ENCODE measurements at places on chromosomes 2 and 18.

- peaks cover 3% of the 10 kb centered on the region for H3K4me1 ChIP-seq
- H3K4me3 ChIP-seq: no peak overlapping the region
Measured at GRCh38 chr2:160227293-160227915, 27.3 kb upstream of the ITGB6 start.

DNA sequence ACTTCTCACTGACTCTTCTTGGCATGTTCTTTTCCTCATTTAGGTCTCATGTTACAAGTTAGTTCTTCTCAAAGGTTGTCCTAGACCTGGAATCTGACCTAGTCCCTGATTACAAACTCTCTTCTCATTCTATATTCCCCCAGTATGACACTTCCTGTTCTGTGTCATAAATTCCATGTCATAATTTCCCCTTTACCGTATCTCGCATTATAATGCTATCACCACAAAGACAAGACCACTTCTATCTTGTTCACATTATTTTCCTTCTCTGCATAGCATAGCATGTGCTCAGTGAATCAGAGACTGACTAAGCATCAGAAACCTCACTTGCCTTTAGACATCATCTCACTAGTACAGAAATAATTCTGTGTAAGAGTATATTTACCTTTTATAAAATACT lies 63.6 kb upstream of the CAVIN2 start:
- H3K4me1 ChIP-seq: no peaks in the 10 kb centered on the region
- H3K27ac ChIP-seq: no peak overlapping the region
- no peak overlapping the region for H3K4me3 ChIP-seq
- H3K36me3 ChIP-seq: no peaks in the 10 kb centered on the region

- H3K4me3 ChIP-seq: no peak overlapping the region
- peak overlapping the region; percentile 20 for H3K27ac ChIP-seq
- DNase-seq: no peak
- peaks cover 3% of the 10 kb centered on the region for H3K36me3 ChIP-seq
- peaks cover 5% of the 10 kb centered on the region for H3K4me1 ChIP-seq
- H3K27me3 ChIP-seq: peaks cover 3% of the 10 kb centered on the region
Measured at GRCh38 chr2:127045792-127046501, 61.0 kb downstream of the BIN1 start.

GRCh38 chr2:159900343-159900742 lies 102.3 kb upstream of the CD302 start:
- no peak overlapping the region for H3K4me3 ChIP-seq
- no peak for DNase-seq
- H3K36me3 ChIP-seq: no peaks in the 10 kb centered on the region
- peaks cover 4% of the 10 kb centered on the region for H3K27me3 ChIP-seq

DNA sequence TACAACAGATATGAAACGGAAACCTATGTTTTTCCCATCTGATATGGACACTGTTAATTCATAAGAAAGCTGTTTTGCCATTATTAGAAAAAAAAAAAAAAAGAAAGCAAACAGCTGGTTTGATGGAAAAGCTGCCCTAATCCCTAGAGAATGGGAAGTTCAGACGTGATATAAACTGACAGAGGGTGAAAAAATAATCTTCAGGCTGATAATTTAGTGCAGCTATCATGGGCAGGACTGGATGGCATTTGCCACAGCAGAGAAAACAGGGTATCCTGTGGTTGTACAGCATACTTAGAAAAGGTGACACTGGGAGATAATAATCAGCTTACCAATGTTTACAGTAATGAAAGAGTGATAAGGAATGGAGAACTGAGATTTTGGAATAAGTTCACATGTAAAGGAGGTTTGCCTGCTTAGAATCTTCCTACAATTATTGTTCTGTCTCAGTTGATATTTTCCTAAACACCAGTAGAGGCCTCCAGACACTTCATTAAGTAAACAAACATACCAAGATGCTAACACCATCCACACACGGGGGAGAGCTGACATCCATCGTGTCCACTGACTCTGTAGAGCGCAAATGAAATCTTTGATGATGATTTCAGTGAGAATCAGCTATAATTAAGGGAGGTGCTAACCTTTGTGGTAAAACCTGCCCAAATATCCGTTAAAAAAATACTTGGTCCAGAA lies 211.6 kb upstream of the MMADHC start:
- DNase-seq: no peak
- no peak overlapping the region for H3K27ac ChIP-seq
- no peaks in the 10 kb centered on the region for H3K27me3 ChIP-seq
- peaks cover 4% of the 10 kb centered on the region for H3K4me1 ChIP-seq

- no peaks in the 10 kb centered on the region for H3K27me3 ChIP-seq
- H3K4me3 ChIP-seq: no peak overlapping the region
- H3K36me3 ChIP-seq: no peaks in the 10 kb centered on the region
- H3K27ac ChIP-seq: no peak overlapping the region
- DNase-seq: no peak
Measured at GRCh38 chr2:203126996-203127395, 111.8 kb upstream of the CYP20A1 start.

DNA sequence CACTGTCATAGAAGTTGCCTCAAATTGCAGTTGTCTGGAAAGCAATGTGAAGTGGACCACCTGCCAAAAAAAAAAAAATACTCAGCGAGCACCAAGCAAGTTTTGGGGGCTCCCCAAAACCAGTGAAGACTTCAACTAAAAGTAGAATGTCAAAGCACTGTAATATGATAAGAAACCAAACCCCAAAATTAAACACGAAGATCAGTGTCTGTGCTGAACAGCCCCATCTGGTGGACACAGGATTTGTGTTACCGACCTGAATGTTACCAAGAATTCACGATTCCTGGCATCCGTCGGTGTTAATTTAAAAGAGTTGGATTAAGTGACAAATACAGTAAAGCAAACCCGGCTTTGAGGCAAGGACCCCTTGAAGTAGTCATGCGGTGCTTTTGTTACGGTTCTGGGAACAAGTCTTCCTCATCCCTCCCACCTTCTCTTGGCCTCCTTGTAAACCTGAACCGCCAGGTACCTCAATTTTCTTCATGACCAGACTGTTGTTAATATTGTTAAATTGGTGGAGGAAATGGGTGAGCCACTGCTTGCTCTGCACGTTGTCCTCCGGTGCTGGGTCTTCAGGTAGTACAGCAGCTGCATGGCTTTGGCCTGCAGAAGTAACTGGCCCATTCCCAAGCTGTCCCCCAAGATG lies 31.3 kb upstream of the SSB start:
- DNase-seq: peak; percentile 40
- no peak overlapping the region for H3K27ac ChIP-seq
- no peaks in the 10 kb centered on the region for H3K27me3 ChIP-seq
- H3K4me3 ChIP-seq: no peak overlapping the region
- no peaks in the 10 kb centered on the region for H3K36me3 ChIP-seq

GRCh38 chr2:19753314-19753713 lies 148.5 kb downstream of the TTC32 start:
- H3K27ac ChIP-seq: no peak overlapping the region
- peaks cover 4% of the 10 kb centered on the region for H3K4me1 ChIP-seq
- peaks cover 4% of the 10 kb centered on the region for H3K27me3 ChIP-seq
- H3K36me3 ChIP-seq: peaks cover 6% of the 10 kb centered on the region
- DNase-seq: no peak

DNA sequence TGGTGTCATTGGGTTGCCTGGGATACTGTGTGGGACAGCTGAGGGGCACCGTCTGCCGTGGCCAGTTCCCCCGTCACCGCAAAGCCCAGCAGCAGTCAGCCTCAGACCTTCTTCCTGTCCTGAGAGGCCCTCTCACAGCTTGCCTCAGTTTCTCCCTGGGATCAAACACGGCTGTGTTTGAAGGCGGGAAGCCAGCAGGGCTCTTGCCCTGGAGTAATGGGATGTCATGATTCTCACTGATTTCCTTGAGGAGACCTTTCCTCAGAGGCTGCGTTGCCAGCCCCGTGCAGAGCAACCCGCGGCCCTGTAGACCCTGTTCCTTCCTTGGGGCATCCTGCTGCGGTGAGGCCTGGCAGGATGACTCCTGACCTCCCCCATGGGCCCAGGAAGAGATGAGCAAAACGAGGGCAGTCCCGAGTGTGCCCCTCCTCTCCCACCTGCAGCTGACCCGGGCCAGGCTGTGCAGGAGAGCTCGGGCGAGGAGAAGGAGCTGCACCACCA lies 13.9 kb upstream of the NFATC1 start:
- no peak for DNase-seq
- no peak overlapping the region for H3K27ac ChIP-seq
- no peaks in the 10 kb centered on the region for H3K36me3 ChIP-seq
- H3K4me1 ChIP-seq: peaks cover 8% of the 10 kb centered on the region

- no peak for DNase-seq
- no peak overlapping the region for H3K27ac ChIP-seq
- H3K4me1 ChIP-seq: no peaks in the 10 kb centered on the region
- no peak overlapping the region for H3K4me3 ChIP-seq
- H3K27me3 ChIP-seq: peaks cover 2% of the 10 kb centered on the region
Measured at GRCh38 chr2:10493634-10494281, 45.6 kb upstream of the ODC1 start.

GRCh38 chr2:199770716-199771115 lies 80.3 kb downstream of the FTCDNL1 start:
- no peaks in the 10 kb centered on the region for H3K36me3 ChIP-seq
- H3K4me1 ChIP-seq: no peaks in the 10 kb centered on the region
- DNase-seq: no peak
- no peak overlapping the region for H3K27ac ChIP-seq
- no peaks in the 10 kb centered on the region for H3K27me3 ChIP-seq
- H3K4me3 ChIP-seq: no peak overlapping the region

- DNase-seq: peak; percentile 63
- peak overlapping the region; percentile 29 for H3K27ac ChIP-seq
- no peaks in the 10 kb centered on the region for H3K27me3 ChIP-seq
- H3K36me3 ChIP-seq: no peaks in the 10 kb centered on the region
Measured at GRCh38 chr2:17309741-17310339, 208.4 kb downstream of the RAD51AP2 start.

- no peaks in the 10 kb centered on the region for H3K36me3 ChIP-seq
- H3K27ac ChIP-seq: no peak overlapping the region
- no peak overlapping the region for H3K4me3 ChIP-seq
- no peaks in the 10 kb centered on the region for H3K27me3 ChIP-seq
- no peaks in the 10 kb centered on the region for H3K4me1 ChIP-seq
- DNase-seq: no peak
Measured at GRCh38 chr2:100924520-100925451, 77.3 kb upstream of the RPL31 start.

- H3K27me3 ChIP-seq: peaks cover 2% of the 10 kb centered on the region
- no peak overlapping the region for H3K4me3 ChIP-seq
- no peak for DNase-seq
- H3K4me1 ChIP-seq: no peaks in the 10 kb centered on the region
- H3K27ac ChIP-seq: no peak overlapping the region
Measured at GRCh38 chr2:239879423-239880084, 145.6 kb downstream of the NDUFA10 start.

- no peak for DNase-seq
- no peak overlapping the region for H3K4me3 ChIP-seq
- H3K27ac ChIP-seq: no peak overlapping the region
- H3K36me3 ChIP-seq: no peaks in the 10 kb centered on the region
- H3K4me1 ChIP-seq: no peaks in the 10 kb centered on the region
Measured at GRCh38 chr2:141878016-141878415, 252.8 kb downstream of the LRP1B start.

GRCh38 chr2:199197448-199197847 lies 260.3 kb downstream of the SATB2 start:
- H3K36me3 ChIP-seq: no peaks in the 10 kb centered on the region
- H3K4me1 ChIP-seq: no peaks in the 10 kb centered on the region

- no peak overlapping the region for H3K27ac ChIP-seq
- peaks cover 2% of the 10 kb centered on the region for H3K27me3 ChIP-seq
- H3K36me3 ChIP-seq: no peaks in the 10 kb centered on the region
Measured at GRCh38 chr2:80061881-80062280, 242.7 kb downstream of the LRRTM1 start.

DNA sequence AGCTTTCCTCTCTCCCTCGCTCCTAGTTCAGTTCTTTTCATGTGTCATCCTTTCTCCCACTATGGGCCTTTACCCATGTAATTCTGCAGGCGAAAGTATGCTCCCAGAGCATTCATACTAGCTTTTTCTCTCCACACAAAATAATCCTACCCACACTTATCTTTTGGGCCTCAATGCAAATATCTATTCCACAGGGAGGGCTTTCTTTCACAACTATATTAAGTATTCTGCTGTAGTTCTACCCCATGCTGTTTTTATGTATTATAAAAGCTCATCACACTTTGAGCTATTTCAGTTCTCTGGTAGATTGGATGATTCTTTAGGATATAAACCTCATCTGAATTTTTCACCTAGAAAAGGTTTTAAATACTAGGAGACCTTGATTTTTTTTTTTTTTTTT lies 774.6 kb upstream of the CRIM1 start:
- H3K36me3 ChIP-seq: peaks cover 4% of the 10 kb centered on the region
- H3K4me1 ChIP-seq: no peaks in the 10 kb centered on the region
- H3K27me3 ChIP-seq: peaks cover 3% of the 10 kb centered on the region
- H3K27ac ChIP-seq: no peak overlapping the region
- no peak for DNase-seq

- H3K4me1 ChIP-seq: no peaks in the 10 kb centered on the region
- no peak for DNase-seq
- H3K27ac ChIP-seq: no peak overlapping the region
- no peaks in the 10 kb centered on the region for H3K36me3 ChIP-seq
- H3K4me3 ChIP-seq: no peak overlapping the region
Measured at GRCh38 chr2:24189551-24189950, 14.7 kb downstream of the FAM228A start.

GRCh38 chr2:158319269-158319668 lies 137.3 kb downstream of the CCDC148 start:
- H3K36me3 ChIP-seq: no peaks in the 10 kb centered on the region
- H3K27me3 ChIP-seq: no peaks in the 10 kb centered on the region
- H3K4me3 ChIP-seq: no peak overlapping the region
- no peaks in the 10 kb centered on the region for H3K4me1 ChIP-seq
- H3K27ac ChIP-seq: no peak overlapping the region

DNA sequence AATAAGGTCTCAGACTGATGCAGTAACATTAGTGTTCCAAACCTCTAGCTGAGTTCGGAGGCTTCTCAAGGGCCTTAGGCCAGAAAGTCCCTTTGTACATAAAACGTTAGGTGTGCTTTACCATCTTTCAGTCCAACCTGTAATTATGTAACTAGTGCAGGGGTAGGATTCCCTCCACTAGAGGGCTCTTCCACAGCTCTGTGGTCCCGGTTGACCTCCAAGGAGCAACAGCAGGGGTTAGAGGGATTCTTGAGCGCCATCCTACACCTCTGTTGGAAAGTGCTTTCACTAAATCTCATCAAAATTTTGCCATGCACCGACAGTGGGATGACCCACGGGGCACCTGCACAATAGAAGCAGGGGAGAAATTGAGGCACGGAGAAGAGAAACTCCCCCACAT lies 155.8 kb upstream of the LRP1B start:
- no peak for DNase-seq
- H3K4me1 ChIP-seq: peaks cover 1% of the 10 kb centered on the region
- H3K27ac ChIP-seq: no peak overlapping the region

GRCh38 chr2:59888015-59888414 lies 665.4 kb downstream of the BCL11A start:
- no peaks in the 10 kb centered on the region for H3K4me1 ChIP-seq
- H3K36me3 ChIP-seq: no peaks in the 10 kb centered on the region
- H3K27me3 ChIP-seq: no peaks in the 10 kb centered on the region
- no peak overlapping the region for H3K27ac ChIP-seq
- no peak overlapping the region for H3K4me3 ChIP-seq
- no peak for DNase-seq

- no peak overlapping the region for H3K27ac ChIP-seq
- no peaks in the 10 kb centered on the region for H3K27me3 ChIP-seq
- DNase-seq: no peak
Measured at GRCh38 chr2:198807131-198807530, 650.6 kb downstream of the SATB2 start.
